ENCODE measurements at places on chromosomes 12 and 14.

DNA sequence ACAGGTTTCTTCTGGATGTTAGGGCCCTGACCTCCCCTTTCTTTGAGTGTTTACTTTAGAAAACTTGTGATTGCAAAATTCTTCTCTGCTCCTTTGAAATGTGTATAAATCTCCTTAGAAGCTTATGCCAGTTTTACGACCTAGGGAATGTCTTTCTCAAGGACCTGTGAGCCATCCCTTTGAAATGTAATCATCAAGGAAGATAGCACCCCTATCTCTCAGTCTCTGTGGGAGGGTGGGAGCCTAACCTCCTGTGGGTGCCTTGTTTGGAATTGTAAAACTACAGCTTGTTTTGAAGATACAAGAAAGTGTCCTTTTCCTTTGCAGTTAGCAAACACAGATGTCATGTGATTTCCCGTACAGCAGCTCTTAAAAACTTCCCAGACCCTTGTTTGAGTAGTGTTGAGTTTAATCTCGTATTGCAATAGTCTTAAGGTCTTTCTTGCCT is 3.3 kb downstream of the OR10AD1 start:
- no peak for DNase-seq

DNA sequence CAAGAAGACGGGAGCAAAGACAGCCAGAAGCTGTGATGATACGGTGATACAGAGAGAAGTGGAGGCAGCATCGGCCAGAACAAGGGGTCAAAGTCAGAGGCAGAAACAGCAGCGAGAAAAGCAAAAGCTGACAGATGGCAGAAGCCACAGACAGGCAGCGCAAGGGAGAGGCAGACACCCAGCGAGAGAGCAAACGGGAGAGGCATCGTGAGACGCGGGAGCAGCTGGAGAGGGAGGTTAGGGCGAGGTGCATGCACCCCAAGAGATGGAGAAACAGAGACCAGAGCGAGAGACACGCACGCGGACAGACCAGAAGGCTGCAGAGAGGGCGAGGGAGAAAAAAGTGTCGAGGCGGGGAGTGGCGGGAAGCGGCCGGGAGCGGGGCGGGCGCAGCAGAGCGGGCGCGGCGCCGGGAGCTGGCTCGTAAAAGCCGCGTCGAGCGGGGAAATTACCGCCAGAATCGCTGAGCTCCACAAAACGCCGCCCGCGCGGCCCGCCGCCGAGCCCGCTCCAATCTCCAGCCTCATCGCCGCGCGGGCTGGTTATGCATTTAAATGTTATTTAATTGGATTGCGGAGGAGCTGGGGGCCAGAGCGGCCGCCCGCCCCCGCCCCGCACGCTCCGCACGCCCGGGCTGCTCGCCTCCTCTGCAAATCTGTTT is 15.6 kb downstream of the SMUG1 start:
- peak; percentile 64 for DNase-seq

DNA sequence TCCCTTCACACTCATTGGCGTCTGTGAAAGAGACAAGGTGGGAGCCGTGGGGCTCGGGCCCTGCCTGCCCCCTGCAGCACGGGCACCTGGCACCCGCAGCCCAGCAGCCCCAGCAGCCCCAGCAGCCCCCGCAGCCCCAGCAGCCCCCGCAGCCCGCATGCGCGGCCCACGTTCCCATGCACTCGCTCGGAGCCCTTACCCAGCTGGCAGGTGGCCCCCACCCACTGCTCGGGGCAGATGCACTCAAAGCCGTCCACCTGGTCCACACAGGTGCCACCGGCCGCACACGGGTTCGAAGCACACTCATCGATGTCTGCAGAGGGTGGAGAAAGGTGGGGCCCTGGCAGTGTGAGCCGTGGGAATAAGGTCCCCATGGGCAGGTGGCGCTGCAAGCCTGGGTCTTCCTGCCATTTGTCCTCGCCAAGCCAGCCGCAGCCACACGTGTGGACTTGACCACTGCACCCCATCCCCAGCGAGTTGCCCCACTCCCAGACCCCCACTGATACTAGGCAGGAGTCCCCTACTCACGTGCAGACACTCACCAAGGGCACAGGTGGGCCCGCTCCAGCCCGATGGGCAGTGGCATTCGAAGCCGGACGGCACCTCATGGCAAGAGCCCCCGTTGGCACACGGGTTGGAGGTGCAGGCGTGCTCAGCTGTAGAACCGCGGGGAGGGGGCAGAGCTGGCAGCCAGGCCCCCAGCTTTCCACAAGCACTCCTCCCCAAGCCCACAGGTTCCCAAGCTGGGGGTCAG is 17.3 kb downstream of the JAG2 start:
- DNase-seq, result no peak

DNA sequence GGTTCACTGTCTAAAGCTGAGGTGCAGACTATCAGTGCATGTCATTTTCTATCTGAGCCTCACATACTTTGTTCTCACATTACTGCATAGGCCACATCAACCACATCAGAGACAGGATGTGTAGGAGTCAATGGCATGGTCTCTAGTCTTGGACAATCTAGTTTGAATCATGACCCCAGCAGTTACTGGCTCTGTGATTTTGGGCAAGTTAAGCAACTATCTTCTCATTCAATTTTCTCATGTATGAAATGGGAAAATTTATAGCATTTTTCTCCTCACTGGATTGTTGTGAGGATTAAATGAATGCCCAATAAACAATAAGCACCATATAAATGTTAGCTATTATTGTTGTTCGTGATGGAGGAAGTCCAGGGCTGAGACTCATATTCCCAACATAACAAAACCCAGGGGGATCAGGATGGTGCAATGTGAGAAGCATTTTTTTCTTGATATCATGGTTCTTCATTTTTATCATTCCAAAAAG is 432.6 kb downstream of the LRIG3 start:
- DNase-seq, result no peak

GRCh38 chr12:2877953-2878732 is 1.1 kb downstream of the RHNO1 start:
- DNase-seq, result no peak

DNA sequence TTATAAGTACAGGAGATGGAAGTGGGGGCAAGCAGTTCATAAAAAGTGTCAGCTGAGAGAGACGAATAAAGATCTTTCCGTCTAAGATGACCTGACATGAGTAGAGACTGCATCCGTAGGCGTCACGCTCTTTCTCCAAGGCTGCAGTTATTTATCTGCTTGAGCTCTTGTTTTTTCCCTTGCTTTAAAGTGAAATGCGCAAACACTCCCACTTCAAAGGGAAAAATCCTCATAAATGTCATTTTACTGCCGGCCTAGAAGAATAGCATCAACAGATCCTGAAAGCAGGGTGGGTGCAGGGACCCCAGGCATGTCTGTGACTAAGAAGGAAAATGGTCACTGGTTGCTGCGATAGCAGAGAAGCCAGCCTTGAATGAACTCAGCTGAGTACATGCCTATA is 647.4 kb downstream of the MED13L start:
- no peak for DNase-seq

DNA sequence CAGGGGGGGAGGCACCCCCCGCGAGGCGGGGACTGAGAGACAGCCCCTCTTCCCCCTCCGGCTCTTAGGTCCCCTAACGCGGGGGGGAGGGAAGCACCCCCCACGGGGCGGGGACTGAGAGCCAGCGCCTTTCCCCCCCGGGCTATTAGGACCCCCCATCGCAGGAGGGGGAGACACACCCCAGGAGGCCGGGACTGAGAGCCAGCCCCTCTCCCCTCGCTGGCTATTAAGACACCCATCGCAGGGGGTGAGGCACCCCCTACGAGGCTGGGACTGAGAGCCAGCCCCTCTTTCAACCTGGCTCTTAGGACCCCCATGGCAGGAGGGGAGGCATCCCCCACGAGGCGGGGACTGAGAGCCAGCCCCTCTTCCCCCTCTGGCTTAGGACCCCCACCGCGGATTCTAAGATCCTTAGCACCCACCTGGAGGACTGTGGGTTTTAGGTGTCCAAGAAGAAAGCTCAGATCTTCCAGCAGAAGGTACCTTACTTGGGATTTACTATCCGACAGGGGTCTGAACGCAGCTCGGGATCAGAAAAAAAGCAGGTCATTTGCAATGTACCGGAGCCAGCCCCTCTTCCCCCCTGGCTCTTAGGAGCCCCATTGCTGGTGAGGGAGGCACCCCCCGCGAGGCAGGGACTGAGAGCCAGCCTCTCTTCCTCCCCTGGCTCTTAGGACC is 197.8 kb upstream of the PZP start:
- no peak for DNase-seq

- no peak for DNase-seq
These were observed 129.7 kb upstream of the CCND2 start for GRCh38 chr12:4143896-4144295.

- no peak for DNase-seq
These were observed 47.4 kb downstream of the RTN1 start for GRCh38 chr14:59823179-59823578.

DNA sequence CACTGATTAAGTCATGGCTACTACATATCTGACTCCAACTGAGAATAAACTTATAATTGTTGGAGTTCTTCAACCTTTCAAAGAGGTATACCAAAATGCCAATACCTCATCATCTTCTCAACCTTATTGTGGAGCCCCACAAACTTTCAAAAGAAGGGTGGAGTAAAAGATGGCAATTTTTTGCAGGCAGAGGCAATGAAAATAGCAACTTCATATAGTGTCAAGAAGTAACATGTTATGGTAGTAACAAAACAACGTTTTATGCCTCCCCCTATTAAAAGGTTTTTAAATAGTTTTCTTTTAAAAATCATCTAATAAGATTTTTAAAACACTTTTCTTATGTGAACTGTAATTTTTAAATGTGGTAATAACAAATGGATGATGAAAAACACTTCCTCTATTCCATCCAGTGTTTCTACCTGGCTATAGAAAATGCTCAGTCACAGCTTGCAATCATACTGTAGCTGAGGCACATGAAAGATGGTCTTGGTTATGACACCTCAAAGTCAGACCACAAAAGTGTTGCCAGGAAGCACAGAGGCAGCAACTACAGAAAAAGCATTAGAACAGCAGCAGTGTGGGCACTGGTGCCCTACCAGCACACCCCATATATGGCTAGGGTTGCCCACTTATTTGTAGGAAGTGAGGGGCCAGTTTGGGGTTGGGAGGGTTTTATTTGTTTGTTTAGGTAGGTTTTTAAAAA is 7.0 kb downstream of the PPP1R12A start:
- DNase-seq, result no peak

GRCh38 chr12:93870020-93870795 is 193.0 kb downstream of the CRADD start:
- DNase-seq, result no peak

DNA sequence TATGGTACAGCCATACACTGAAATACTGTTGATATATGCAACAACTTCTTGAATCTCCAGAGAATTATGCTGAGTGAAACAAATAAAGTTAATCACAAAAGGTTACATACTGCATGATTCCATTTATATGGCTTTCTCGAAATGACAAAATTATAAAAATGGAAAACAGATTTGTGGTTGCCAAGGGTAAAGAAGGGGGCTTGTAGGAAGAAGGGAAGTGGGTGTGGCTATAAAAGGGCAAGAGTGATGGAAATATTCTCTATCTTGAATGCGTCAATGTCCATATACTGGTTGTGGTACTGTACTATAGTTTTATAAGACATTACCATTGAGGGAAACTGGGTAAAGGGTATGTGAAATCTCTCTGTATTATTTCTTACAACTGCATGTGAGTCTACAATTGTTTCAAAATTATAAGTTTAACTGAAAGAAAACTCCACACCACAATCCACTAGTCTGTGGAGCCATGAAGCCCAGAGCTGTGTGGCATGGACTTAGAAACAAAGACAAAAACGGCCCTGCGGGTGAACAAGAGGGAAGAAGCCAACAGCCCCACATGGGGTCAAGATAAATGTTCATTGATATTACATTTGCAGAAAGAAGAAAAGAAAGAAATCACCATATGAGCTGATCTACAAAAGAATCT is 18.3 kb upstream of the TSPAN11 start:
- no peak for DNase-seq

- no peak for DNase-seq
These were observed 100.2 kb upstream of the ARID2 start for GRCh38 chr12:45629292-45629691.

GRCh38 chr12:42299392-42300308 is 26.2 kb downstream of the ZCRB1 start:
- no peak for DNase-seq

DNA sequence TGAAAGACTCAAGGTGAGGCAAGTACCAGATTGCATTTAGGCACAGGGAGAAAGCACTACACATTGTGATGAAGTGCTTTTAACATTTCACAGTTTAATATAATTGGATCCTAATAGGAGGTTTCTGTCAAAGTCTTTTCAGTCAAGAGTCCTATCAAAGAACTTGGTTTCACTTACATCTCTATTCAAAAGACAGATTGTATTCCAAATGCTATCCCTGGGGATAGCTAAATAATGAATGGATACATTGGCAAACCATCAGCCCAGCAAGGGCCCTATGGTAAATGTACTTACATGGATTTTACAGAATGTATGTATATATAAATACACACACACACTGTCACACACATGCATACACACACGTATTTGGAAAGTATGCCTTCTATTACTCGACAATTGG is 655.5 kb upstream of the FLRT2 start:
- DNase-seq, result no peak

GRCh38 chr12:121697093-121697698 is 15.4 kb upstream of the TMEM120B start:
- DNase-seq, result no peak

DNA sequence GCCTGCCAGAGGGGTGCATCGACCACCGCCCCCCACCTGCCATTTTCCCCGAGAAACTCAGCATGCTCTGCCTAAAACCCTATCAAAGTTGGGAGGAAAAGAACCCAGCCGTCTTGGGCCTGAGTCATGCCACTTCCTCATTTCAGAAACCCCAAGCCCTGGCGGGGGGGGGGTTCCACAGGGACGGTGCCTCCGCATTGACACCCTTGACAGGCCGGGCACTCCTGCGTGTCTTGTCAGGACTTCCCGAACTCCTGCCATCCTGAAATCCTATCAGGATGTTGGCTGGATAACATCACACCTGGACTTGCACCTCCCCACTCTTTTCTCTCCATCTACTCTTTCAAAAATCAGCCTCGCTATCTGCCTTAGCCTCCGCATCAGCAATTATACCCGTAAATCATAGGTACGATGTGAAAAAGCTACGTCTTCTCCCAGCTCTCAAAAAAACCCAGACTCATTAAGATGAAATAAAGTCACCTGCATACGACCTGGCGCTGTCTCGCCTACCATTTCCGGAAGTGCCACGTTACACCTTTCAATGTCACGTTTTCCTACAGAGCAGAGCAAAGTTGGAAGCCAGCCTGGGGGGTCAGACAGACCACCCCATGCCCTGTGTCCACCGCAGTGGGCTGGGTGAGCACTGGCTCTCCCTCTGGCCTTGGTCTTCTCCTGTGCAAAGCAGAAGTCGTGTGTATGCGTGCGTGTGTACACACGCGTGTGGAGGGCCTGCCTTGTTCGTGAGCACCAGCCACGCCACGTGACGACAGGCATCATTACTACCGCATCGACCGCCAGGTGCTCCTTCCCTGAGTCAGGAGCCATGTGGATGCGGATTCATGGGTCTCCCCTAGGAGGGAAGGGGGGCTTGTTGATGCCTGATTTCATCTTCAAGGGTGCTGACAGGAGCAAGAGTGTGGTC is 96.7 kb downstream of the RFLNA start:
- DNase-seq, result no peak
